ENCODE measurements at places on chromosomes 1 and 21.

GRCh38 chr1:90614872-90615271 lies 102.2 kb downstream of the BARHL2 start:
- no peak overlapping the region for H3K4me3 ChIP-seq
- DNase-seq, result no peak
- no peaks in the 10 kb centered on the region for H3K36me3 ChIP-seq
- no peaks in the 10 kb centered on the region for H3K4me1 ChIP-seq

DNA sequence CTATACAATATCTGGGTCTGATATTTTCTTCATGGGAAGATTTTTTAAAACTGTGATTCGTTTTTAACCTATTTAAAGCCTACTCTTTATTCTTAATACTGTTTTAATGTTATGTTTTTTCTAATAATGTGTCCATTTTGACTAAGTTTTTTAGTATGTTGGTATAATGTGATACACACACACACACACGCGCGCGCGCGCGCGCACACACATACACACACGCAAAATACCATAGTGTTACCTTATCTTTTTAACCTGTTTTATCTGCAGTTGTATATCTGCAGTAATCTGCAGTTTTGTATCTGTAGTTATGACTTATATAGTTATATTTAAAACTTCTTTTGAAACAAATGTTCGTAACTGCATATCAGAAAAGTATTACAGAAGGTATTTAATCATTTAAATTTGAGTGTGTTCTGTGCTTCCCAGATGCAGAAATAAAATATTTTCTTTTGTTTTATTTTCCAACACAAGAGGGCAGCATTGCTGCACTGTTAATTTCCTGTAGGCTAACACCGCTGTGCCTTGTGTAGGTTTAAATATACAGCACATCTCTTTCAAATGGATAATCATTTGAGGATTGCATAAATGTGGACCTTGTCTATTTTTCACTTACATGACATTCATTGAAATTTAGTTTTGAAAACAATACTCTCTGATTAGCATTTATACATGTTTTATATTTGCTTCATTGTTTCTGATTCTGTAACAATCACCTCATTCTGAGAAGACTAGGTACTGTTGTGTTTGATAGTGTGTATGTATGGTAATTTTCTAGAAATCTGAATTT lies 166.1 kb downstream of the PDE4B start:
- peaks cover 30% of the 10 kb centered on the region for H3K4me1 ChIP-seq
- H3K36me3 ChIP-seq, result no peaks in the 10 kb centered on the region
- H3K27ac ChIP-seq, result no peak overlapping the region
- no peaks in the 10 kb centered on the region for H3K27me3 ChIP-seq
- peak; percentile 29 for DNase-seq
- no peak overlapping the region for H3K4me3 ChIP-seq

- H3K4me3 ChIP-seq, result no peak overlapping the region
- no peak overlapping the region for H3K27ac ChIP-seq
- DNase-seq, result no peak
- H3K36me3 ChIP-seq, result no peaks in the 10 kb centered on the region
- peaks cover 3% of the 10 kb centered on the region for H3K27me3 ChIP-seq
Measured at GRCh38 chr1:67479146-67479891, 49.1 kb upstream of the SERBP1 start.

DNA sequence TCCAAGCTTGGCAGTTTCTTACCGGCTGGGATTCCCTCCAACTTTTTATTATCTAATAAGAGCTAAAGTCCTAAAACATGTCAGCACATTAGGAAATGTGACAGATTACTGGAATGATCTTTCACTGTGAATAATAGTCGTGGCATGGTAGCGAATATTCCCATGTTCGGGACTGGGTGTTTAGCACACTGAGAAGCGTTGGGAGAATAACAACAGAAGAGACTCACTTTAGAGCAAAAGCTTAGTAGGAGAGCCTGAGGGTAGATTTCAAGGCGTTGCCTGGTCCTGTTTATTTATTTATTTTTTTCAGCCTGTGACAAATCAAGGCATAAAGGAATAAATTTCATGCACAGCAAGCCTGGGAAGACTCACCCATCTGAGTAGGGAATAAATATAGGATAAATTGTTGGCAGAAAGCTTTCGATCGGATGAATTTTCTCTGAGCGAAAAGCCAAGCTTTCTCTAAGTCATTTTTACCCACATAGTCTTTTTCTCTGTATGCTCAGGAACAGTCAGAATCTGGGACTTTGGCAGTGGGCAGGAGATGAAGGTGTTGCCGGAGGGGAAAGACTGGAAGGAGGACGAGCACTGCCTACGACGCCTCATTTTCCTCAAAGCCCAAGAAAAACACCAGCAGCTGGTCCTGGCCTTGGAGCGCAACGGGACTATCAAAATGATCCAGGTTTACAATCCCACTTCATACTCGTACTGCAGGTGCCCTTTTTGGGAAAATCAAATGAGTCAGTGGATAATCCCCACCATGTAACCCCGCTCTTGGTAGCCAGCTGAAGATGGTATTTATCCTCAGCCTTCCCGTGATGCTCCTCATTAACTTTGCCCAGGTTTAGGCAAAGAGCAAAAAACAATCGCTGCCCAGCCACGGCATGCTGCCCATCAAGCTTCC lies 97.2 kb downstream of the WDR64 start:
- no peak overlapping the region for H3K27ac ChIP-seq
- peaks cover 5% of the 10 kb centered on the region for H3K4me1 ChIP-seq
- no peaks in the 10 kb centered on the region for H3K36me3 ChIP-seq

GRCh38 chr1:118960026-118960561 lies 28.0 kb downstream of the TBX15 start:
- peak; percentile 15 for DNase-seq
- H3K27me3 ChIP-seq, result no peaks in the 10 kb centered on the region
- peak overlapping the region; percentile 80 for H3K27ac ChIP-seq
- no peaks in the 10 kb centered on the region for H3K36me3 ChIP-seq

DNA sequence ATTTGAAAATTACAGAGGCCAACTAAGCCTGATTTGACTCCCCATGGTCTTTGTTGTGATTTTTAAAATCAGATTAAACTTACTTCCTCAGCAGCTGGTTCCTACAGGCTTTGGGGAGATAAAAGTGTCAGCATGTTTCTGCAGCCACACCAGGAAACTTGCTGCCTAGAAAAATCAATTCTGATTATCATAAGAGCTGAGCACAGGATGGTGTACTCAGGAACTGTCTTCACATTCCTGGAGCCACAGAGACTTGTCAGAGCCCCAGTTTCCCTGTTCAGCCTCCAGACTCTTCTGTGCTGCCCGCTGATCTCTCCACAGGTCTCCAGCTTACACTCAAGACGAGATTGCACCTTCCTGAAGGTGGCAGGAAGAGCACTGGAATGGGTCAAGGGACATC lies 23.9 kb downstream of the RAB3B start:
- H3K4me3 ChIP-seq, result no peak overlapping the region
- H3K27me3 ChIP-seq, result no peaks in the 10 kb centered on the region
- H3K36me3 ChIP-seq, result peaks cover 13% of the 10 kb centered on the region
- DNase-seq, result no peak
- H3K4me1 ChIP-seq, result peaks cover 6% of the 10 kb centered on the region

DNA sequence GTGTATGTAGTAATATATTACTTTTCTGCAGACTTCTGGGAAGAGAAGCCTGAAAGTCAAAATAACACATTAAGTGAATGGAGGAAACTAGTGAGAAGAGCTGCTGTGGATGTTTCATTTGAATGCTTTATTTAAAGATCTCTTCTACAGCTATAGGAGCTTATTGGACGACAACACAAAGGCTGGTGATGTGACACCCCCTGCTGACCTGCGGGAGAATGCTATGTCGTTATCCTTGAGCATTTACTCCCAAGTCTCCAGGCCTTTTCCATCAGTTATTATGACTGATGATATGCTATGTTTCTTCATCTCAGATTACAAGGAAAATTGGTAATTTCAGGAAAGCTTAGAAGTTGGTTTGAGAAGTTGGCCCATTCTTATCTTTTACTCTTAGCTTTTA lies 22.3 kb upstream of the PLA2G4A start:
- H3K4me3 ChIP-seq, result no peak overlapping the region
- H3K36me3 ChIP-seq, result no peaks in the 10 kb centered on the region
- H3K27me3 ChIP-seq, result no peaks in the 10 kb centered on the region

DNA sequence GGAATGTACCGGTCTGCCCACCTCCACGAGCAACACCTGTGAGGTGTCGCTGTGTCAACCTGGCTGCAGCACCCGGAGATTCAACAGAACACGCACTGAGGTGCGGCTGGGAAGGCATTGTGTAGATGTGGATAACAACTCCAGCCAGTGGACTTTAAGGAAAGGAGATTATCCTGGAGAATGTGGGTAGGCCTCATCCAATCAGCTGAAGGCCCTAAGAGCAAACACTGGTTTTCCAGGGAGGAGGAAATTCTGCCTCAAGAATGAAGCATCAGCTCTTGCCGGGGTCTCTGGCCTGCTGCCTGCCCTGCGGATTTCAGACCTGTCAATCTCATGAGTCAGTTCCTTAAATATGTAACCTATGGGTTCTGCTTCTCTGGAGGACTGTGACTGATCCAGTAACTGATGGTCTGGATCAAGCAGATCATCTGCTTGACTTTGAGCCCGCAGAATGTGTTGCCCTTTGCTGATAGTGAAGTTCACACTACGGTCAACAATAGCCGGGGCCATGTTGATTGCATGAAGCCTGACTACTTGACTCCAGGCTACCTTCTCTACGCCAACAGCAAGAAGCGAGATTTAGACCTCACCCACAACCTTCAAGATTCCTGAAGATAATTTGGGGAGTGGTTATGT lies 15.9 kb upstream of the PRDM15 start:
- H3K4me1 ChIP-seq, result peaks cover 51% of the 10 kb centered on the region
- H3K27ac ChIP-seq, result no peak overlapping the region
- no peak overlapping the region for H3K4me3 ChIP-seq
- peaks cover 6% of the 10 kb centered on the region for H3K27me3 ChIP-seq
- DNase-seq, result no peak

- H3K36me3 ChIP-seq, result peaks cover 80% of the 10 kb centered on the region
- H3K27ac ChIP-seq, result peak overlapping the region; percentile 78
- no peaks in the 10 kb centered on the region for H3K27me3 ChIP-seq
- DNase-seq, result no peak
- no peak overlapping the region for H3K4me3 ChIP-seq
Measured at GRCh38 chr1:200780545-200781369, 42.1 kb downstream of the CAMSAP2 start.

DNA sequence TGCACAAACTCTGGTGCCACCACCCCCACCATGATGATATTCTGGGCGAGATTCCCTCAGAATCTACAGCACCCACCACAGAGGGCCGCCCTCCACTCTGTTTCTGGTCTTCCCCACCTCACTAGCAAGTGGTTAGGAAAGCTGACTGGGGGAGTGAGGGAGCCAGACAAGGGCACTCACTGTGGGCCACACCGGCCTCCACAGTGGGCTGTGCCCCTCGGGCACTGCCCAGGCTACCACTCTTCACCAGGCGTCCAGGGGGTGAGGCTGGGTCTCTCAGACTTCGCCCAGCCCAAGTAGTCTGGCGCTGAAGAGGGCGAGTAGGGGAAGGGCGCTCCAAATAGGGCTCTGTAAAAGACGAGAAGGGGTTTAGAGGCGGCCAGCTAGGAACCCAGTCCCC lies 11.2 kb upstream of the GATAD2B start:
- H3K36me3 ChIP-seq, result peaks cover 51% of the 10 kb centered on the region
- H3K4me3 ChIP-seq, result no peak overlapping the region
- DNase-seq, result no peak
- peaks cover 2% of the 10 kb centered on the region for H3K27me3 ChIP-seq
- H3K27ac ChIP-seq, result no peak overlapping the region
- no peaks in the 10 kb centered on the region for H3K4me1 ChIP-seq

- H3K27ac ChIP-seq, result no peak overlapping the region
- peaks cover 5% of the 10 kb centered on the region for H3K27me3 ChIP-seq
- no peak overlapping the region for H3K4me3 ChIP-seq
- DNase-seq, result no peak
- peaks cover 24% of the 10 kb centered on the region for H3K4me1 ChIP-seq
- H3K36me3 ChIP-seq, result no peaks in the 10 kb centered on the region
Measured at GRCh38 chr1:9119745-9120144, 9.2 kb downstream of the GPR157 start.

DNA sequence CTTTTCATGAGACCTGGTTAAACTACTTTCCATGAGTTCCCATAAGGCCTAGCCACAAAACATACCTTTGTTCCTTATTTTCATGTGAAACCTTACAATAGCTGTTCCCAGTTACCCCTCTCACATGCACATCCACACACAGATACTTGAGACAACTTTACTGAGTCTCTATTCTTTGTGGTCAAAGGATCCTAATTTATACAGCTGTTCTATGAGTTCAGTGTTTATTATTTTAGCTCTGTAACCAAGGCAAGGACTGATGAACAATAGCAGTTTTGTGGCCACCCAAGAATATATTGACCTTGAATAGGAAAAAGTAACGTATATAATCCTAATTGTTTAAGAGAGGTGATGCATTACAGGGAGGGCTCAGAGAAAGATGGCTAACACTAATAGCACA lies 160.5 kb upstream of the CACYBP start:
- DNase-seq, result no peak
- no peak overlapping the region for H3K4me3 ChIP-seq
- H3K27ac ChIP-seq, result no peak overlapping the region
- H3K4me1 ChIP-seq, result no peaks in the 10 kb centered on the region

DNA sequence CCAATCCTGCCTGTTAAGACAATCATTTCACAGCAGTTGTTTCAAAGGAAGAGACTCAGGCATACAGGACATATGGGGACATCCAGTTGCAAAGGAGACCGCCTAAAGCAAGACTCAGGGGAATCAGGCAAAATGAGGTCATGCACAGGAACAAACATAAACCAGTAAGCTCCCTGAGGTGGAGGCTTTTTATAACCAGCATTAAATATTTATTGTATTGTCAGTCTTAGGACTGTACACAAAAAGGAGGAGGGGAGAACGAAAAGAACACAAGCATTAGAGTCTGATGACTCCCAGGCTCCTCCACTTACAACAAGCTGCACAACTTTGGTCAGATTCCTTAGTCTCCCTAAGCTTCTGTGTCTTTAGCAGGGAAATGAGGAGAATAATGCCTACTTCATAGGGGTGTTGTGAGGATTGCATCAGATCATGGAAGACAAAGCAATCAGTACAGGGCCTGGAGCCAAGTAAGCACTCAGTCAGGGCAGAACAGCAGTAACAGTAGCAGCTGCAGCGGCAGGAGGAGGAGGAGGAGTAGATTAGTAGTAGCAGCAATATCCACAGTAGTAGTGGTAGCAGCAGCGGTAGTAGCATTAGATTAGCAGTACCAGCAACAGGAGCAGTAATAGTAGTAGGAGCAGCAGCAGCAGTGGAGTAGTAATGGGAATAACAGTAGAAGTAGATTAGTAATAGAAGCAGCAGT lies 54.2 kb upstream of the SPATA6 start:
- H3K27me3 ChIP-seq, result peaks cover 10% of the 10 kb centered on the region
- DNase-seq, result no peak
- no peaks in the 10 kb centered on the region for H3K36me3 ChIP-seq

Measured in nephron progenitor cell (in vitro differentiated cells).